DMS153 (cell line): ENCODE measurements at places on chromosomes 3 and 15.

DNA sequence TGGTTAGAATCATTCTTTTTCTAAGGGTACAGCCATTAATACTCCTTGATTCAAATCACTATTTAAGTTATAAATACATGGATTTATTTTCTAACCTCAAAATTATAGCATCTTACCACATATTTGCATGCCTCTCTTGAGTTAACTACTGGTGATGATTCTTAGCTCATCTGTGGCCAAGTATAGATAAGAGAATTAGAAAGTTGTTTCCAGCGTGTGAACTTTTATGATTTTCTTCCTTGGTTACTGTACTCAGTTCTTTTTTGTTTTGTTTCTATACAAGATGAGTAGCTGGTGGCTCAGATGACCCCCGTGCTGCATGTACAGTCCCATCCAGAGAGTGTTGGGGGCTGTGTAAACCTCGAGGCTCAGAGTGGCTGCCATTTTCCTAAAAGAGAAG is 124.6 kb downstream of the IGF1R start:
- no peak for DNase-seq

- no peak for DNase-seq
Measured at GRCh38 chr3:10783360-10784351, 32.4 kb upstream of the SLC6A11 start.

- no peak for DNase-seq
Measured at GRCh38 chr3:171904829-171905228, 61.7 kb downstream of the TMEM212 start.

DNA sequence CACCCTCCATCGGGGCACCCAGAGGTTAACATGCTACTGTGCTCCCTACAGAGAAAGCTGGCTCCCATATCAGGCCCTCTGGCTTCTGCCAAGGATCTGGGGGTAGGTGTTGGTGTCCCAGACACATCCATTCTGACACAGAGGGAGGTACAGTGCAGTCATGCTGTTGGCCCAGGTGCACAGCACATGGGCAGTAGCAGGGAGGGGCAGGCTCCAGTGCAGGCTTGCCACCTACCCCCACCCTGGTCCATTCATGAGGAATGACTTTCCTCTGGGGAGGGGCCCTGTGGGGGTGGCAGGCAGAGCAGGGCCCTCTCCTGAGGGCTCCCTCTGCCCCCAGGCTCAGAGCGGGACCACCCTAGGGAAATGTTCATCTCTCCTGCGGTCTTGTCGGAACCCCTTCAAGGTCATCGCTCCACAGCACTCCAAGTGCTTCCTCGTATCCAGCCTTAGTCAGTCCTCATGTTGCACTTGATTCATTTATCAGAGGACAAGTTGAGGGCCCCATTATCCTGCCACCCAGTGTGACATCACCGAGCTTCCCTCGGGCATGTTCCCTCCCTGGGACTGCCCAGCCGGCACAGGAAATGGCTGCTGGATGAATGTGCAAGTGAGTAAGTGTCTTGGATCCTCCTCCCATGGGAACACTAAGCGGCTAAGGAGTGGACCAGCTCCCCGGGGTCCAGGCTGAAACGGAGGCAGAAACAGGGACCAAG is 10.0 kb downstream of the DUSP7 start:
- no peak for DNase-seq

DNA sequence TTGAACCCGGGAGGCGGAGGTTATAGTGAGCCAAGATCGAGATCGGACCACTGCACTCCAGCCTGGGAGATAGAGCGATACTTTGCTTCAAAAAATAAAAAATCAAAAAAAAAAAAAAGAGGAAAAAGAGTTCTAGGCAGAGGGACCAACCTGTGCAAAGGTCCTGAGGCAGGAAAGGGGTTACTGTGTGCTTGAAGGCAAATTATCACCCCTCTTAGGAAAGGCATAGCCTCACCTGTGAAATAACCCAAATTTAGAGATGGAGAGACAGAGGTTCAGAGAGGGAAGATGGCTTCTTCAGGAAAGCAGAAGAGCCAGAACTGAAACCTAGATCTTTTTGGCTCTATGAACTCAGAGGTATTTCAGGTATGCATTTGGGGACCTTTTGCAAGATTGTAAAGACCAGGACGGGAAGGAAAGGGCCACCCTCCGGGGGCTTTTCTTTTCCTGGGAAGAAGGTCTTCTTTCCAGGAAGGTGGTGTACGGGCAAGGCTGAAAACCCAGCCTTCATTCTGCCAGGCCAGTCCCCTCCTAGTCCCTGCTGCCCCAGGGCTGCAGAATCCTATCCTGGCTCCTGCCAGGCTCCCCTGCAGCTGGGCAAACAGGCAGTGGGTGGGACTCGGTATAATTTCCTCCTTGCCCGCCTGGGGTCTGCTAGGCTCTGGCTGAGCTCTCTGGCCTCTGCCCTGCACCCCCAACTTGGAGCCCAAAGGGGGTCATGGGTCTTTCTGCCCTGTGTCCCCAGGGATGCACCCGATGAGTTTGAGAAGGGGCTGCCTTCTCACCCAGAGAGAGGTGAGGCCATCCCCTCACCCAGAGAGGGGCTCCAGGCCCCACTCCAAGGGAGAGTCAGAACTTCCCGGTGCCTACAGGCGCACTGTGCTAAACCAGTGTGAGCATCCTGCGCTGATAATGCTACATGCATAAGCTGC is 14.4 kb upstream of the CSK start:
- no peak for DNase-seq

- DNase-seq = no peak
Measured at GRCh38 chr3:181379278-181379677, 332.4 kb upstream of the SOX2 start.

DNA sequence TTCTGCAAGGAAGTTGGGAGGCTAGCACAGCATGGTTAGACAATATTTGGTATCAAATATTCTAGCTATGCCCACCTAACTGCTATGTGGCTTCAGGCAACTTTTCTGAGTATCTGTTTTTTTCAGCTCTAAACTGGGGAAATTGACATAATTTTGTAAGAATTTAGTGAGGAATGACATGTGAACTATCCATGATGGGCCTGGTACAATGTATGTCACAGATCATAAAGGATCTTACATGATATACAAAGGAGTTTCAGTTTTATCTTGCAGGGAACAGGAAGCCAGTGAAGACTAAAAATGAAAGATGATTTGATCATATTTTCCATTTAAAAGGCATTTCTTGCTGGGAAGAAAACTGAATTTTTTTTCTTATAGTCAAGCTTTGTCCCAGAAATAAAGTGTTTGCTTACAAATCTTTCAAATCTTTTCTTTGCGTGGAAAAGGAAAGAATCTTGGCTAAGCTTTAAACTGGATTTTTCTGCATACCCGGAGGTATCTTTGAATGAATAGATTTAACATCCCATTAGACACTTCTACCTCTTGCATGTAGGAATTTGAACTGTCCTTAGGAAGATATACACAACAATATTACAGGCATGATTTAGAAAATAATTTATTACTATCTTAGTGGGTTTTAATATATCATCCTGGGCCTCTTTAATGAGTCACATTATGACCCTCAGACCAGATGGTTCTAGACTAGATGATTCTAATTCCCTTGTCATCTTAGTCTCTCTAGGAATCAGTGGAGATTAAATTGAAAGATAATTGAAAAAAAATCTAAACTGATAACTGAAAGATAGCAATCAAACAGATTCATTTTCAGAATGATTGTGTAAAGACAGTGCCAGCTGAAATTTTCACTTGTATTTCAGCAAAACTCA is 436.0 kb upstream of the THBS1 start:
- DNase-seq = no peak

GRCh38 chr3:172275586-172275985 is 172.7 kb downstream of the GHSR start:
- no peak for DNase-seq
